ENCODE measurements at places on chromosomes 11 and 22.

DNA sequence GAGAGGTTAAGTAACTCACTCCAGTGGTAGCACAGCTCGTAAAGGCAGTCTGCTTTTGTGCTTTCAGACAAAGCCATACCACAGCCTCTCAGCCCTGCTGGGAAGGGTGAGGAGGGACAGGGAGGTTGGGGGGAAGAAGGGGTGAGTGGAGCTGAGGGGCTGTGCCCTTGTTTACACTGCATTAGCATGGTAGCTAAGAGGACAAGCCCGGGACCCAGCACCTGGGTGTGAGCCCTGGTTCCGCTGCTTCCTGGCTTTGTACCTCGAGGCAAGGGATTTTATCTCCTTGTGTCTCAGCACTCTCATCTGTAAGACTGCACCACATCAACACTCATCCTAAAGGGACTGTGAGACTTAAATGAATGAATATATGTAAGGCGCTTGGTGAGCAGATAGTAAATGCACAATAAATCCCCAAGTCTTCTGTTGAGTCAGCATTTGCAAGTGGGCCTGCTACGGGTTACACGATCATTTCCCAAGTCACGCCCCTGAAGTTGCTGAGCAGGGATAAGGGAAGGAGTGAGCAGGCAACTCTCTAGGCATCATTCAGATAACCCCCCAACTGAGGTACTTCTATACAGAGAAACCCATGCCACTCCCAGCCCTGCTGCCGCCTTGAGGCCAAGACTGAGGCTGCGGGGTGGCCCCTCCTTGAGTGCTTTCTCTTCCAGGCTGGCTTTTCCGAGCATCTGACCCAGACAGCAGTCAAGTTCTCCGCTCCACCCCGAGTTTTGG, 7.5 kb downstream of the RASD2 start:
- no peak for DNase-seq

DNA sequence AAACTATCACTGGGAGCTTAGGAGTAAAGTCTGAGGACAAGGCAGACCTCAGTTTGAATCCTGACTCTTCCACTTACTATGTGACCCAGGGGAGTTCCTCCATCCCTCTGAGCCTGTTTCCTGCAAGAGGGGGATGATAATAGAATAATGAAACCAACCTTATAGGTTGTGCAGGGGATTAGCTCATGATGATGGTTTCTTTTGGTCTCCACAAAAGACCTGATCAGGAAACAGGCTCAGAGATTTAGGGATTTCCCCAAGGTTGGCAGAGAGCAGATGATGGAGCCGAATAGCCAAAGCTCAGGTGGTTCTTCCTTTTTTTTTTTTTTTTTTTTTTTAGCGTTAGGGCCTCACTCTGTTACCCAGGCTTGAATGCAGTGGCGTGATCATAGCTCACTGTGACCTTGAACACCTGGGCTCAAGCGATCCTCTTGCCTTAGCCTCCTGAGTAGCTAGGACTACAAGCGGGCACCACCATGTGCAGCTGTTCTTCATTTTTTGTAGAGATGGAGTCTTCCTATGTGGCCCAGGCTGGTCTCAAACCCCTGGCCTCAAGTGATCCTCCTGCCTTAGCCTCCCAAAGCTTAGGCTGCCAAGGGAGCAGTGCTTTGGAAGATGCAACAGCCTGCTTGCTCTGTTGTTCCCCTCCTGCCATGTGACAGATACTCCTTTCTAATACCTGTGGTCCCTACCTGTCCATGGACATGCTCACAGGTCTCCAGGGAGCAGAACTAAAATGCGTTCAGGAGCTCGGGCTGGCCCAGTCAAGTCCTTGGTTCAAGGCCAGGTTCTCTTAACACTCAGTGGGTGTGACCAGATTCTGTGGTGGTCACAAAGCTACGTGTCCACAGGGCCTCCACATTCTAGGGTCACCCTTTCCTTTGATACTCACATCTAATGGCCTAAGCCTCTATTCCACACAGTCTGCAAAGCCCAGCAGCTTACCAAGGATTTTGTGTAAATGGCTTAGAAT, 22.3 kb downstream of the PATZ1 start:
- no peak for DNase-seq

DNA sequence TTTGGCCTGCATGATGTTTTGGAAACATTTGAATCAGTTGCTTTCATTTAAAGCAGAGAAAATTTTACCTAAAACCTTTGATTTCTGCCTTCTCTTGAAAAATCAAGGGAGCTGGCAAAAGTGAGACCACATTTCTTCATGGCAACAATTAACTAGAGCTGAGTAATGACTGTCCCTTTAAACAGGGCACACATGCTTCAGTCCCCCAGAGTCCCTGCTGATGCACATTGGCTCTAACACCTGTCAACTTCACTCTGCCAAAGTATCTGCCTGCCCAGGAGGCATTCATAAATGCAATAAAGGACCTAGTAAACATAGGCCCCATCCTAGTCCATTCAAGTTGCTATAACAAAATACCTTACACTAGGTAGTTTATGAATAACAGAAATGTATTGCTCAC, 87.1 kb upstream of the LDLRAD3 start:
- DNase-seq: no peak

GRCh38 chr22:17446698-17447097, 77.4 kb downstream of the CECR2 start:
- DNase-seq: no peak

DNA sequence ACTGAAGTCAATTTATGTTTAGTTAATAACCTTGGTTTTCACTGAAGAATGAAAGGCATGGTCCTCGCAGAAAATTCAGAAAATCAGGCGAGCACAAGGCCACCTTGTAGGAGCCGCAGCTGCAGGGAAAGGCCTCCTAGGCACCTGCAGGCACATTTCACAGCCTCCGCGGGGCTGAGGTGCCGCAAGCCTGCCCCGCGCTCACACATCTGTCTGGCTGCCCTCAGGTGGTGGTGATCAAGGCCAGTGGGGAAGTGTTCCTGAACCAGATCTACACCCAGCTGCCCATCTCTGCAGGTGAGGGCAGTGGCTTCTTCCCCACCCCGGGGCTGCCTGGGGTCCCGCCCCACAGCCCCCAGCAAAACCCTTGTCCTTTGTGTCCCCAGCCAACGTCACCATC, 10.5 kb downstream of the MUC5AC start:
- DNase-seq: no peak

- DNase-seq: no peak
Observed at GRCh38 chr11:108891143-108891542, 226.3 kb downstream of the DDX10 start.

- DNase-seq: no peak
Observed at GRCh38 chr11:131624531-131624930, 254.1 kb downstream of the NTM start.

- no peak for DNase-seq
Observed at GRCh38 chr11:130580891-130581492, 132.5 kb downstream of the ADAMTS15 start.

All from COR-L47 (cell line).